ENCODE measurements at places on chromosomes 4 and X.

DNA sequence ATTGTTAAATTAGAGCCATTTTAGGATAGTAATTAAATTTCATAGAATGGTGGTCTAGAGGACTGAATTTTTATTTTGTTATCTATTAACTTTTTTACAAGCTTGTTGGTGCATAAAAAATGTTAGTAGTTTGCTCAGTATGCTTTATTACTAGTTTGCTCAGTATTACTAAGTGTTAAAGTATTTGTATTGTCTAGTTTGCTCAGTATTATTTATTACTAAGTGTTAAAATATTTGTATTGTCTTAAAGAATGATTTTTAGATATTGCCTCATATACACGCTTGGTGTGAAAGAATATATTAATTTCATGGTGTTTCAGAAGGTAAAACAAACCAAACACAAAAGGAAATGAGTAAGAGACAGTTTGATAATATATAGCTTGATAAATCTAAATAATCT is 268.4 kb upstream of the MAGEB18 start:
- DNase-seq: no peak

DNA sequence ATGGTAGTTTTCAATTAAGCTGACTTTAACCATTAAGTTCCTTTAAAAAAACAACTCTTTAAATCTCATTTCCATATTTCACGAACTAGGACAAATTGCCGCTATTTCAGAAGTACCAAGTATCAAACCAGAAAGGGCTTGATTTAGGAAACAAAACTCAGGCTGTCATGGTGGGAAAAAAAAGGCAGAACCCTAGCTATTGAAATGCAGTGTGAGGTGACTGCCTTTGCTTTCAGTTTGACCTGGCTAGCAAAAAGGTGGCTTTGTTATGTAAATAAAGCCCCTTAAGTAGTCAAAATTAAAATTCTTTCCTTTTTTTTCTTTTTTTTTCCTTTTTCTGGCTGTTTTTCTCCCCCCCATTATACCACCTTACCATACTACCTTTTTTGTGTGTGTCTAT is 40.6 kb upstream of the CYP2U1 start:
- no peak for DNase-seq

GRCh38 chr4:8554555-8555100 is 25.6 kb upstream of the GPR78 start:
- DNase-seq: no peak

DNA sequence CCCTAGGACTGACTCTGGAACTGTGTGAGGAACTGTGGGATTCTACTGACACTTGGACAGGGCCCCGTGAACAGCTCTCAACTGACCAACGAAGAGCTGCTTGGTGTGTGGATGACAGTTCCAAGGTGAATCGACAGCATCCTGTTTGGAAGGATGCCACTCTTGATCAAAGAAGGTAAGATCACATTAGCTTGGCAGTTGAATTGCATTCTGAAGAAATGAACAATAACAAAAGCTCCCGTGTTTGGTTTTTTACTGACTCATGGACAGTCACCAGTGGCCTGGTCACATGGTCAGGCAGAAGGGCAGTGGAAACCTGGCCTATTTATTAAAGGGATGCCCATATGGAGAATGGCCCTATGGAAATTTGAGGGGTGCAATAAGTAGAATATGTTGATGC is 33.1 kb upstream of the GPR34 start:
- DNase-seq: no peak

DNA sequence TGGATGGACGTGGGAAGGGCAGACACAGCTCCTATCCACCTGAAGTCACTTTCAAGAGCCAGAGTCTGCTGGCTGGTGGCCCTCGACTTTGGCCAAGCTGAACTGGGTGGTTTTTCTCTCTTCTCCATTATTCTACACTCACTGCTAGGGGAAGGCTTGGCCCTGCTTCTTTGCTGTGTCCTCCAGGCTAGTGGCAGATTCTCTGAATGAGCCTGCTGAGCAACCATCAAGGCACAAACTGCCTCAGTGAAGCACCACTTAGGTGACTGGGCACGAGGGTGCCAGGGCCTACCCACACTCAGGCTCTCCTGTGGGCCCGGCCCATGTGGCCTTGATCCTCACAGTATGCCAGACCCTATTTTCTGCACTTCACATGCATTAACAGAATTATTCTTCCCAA is 92.0 kb downstream of the PJA1 start:
- no peak for DNase-seq

DNA sequence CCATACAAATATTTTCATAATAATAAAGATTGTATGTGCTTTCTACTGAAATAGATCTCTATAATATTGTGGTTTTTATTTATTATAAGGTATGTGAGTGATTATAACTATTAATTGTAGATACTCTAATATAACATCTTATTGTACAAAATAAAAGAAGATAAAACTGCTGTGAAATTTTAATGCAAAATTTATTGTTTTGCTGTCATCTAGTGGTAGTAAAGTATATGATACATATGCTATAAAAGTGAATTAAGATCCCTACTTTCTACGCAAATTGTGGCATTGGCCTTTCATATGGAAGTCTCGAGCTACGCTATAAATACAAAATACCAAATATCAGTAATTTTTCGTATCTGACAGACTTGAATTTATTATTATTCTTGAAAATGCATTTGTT is 19.3 kb downstream of the YIPF7 start:
- no peak for DNase-seq

- no peak for DNase-seq
These were observed 30.6 kb downstream of the AASDH start for GRCh38 chr4:56356650-56357049.

DNA sequence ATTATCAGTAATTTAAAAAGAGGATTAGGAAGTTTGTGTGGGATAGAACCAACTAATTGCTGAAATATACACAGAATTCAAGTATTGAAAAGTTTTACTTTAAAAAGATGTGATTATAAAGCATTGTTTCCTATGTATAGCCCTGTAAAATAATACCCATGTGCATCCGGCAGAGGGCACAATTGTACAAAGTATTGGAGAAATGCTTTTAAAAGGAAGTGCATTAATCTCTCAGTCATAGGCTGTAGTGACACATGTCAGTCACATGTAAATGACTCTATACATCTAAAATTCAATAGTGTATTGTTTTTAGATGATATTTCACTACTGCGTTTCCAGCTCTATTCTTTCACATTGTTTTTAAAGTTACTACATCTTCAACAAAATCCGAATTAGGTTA is 9.7 kb upstream of the GEMIN8 start:
- no peak for DNase-seq
